ENCODE measurements at places on chromosomes 5 and 9. TPM values are rescaled to one million over a fixed set of nuclear protein-coding genes. Genes with fewer than 3 reads are reported as not detected.

Gene PFN3
- not detected for total RNA-seq

Gene VLDLR
- total RNA-seq = 21.5 TPM

- no peak for DNase-seq
Observed at GRCh38 chr5:155480731-155481131, 467.2 kb downstream of the KIF4B start.

DNA sequence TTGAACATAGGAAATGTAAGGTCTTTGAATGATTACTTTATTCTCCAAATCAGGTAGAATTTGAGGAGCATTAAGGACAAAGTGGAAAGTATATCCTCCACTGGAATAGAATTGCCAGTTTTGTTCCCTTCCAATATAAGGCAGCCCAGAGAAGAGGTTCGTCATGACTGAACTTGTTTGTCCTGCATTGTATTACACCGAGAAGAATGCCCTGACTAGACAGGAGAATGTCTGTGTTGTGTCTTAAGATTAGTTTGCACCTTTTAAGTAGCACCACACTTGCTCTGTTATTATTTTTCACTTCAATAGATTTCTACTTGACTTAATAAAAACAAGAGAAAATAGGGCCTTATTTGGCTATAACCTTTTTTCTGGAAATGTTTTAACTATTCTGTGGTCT is 586.2 kb upstream of the PTGER4 start:
- no peak for DNase-seq

GRCh38 chr9:93306579-93307091 is 122.7 kb downstream of the WNK2 start:
- DNase-seq = no peak

DNA sequence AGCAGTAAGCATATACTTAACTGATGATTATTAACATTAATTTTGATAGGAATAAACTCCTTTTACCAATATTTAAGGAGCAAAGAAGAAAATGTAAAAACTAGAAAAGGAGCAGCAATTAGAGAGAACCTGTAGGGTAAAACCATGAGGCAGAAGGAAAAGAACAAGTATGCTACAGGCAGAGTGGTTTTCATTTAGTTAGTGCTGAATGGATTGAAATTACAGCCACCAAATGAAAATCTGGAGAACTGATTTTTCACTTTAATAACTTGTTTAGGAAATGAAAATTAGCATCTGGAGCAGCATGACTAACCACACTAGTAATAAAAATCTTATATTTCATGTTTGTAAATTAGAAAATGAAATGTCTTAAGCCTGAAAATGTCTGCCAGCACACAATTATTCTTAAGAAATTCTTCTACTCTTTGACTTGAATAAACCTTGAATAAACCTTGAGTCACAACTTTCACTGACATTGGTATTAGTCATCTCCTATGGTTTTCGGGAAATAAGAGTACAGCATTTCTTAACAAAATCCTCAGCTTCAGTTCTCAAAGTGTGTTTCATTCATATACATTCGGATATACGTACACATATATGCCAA is 1504.9 kb upstream of the C9orf72 start:
- no peak for DNase-seq

GRCh38 chr5:154697371-154697770 is 57.8 kb upstream of the LARP1 start:
- DNase-seq = no peak

- DNase-seq = no peak
Observed at GRCh38 chr5:96909003-96909402, 26.9 kb upstream of the LNPEP start.
